ENCODE measurements at places on chromosomes 5 and 9. TPM values are rescaled to one million over a fixed set of nuclear protein-coding genes. Genes with fewer than 3 reads are reported as not detected.

The KCNIP1 gene
- 0.08 TPM for polyA plus RNA-seq

The ASS1 gene
- 27.0 TPM for polyA plus RNA-seq

The TUBB4B gene
- polyA plus RNA-seq, result 59.6 TPM

The LURAP1L gene
- 5.6 TPM for polyA plus RNA-seq

The IL4 gene
- not detected for polyA plus RNA-seq

The RETREG1 gene
- 2.5 TPM for polyA plus RNA-seq

The LCP2 gene
- 28.3 TPM for polyA plus RNA-seq

The CD14 gene
- polyA plus RNA-seq, result 40.2 TPM

The IFNA21 gene
- not detected for polyA plus RNA-seq

The TGFBI gene
- 31.0 TPM for polyA plus RNA-seq

The PLEKHG4B gene
- polyA plus RNA-seq, result 0.09 TPM

The ARHGEF37 gene
- polyA plus RNA-seq, result 1.3 TPM

The IFNB1 gene
- not detected for polyA plus RNA-seq

The GPX8 gene
- 1.5 TPM for polyA plus RNA-seq

The YTHDC2 gene
- 12.6 TPM for polyA plus RNA-seq

The FST gene
- 0.06 TPM for polyA plus RNA-seq

The TAL2 gene
- polyA plus RNA-seq, result not detected

The FRMD3 gene
- polyA plus RNA-seq, result 0.82 TPM

The C7 gene
- polyA plus RNA-seq, result 32.8 TPM

The PCDHGA6 gene
- polyA plus RNA-seq, result 0.54 TPM

Data from spleen (tissue), 13 donors.